ENCODE measurements at places on chromosomes 4 and X. TPM values are rescaled to one million over a fixed set of nuclear protein-coding genes. Genes with fewer than 3 reads are reported as not detected.

MAP7D2 gene
- under 0.01 TPM for total RNA-seq

TMEM150C gene
- total RNA-seq: 7.1 TPM

FAM50A gene
- total RNA-seq: 48.1 TPM

TMEM271 gene
- total RNA-seq: not detected

SMAD1 gene
- total RNA-seq: 30.4 TPM

CYTL1 gene
- total RNA-seq: 0.36 TPM

PFKFB1 gene
- not detected for total RNA-seq

STIM2 gene
- total RNA-seq: 14.8 TPM

INTU gene
- total RNA-seq: 8.3 TPM

APLN gene
- 0.72 TPM for total RNA-seq

All from osteoblast (primary cell).